ENCODE measurements at places on chromosomes 2 and 18.

DNA sequence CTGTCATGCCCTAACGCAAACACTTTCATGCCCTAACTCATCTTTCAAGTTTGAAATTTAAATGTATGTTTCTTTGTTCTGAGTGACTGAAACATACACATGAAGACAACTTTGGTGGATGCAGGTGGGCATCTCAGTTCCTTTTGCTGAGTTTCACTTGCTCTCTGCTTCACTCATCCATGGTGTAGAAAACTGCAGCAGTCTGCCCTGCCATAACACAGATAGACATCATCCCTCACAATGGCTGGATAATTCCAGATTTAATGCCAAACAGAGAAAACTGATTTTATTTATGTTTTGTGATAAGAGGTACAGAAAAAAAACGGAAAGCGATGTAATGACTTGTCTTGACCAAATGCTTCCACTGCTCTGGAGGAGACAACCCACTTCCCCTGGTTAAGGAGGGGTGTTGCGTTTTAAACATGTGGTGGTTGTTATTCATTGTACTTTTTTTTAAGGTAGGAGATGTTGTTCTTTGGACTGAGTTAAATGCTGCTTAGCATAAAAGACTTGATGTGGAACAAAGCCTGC, 70.4 kb downstream of the RHBDD1 start:
- DNase-seq: no peak

- DNase-seq: no peak
These were observed 10.5 kb upstream of the ST3GAL5 start for GRCh38 chr2:85899284-85899683.

DNA sequence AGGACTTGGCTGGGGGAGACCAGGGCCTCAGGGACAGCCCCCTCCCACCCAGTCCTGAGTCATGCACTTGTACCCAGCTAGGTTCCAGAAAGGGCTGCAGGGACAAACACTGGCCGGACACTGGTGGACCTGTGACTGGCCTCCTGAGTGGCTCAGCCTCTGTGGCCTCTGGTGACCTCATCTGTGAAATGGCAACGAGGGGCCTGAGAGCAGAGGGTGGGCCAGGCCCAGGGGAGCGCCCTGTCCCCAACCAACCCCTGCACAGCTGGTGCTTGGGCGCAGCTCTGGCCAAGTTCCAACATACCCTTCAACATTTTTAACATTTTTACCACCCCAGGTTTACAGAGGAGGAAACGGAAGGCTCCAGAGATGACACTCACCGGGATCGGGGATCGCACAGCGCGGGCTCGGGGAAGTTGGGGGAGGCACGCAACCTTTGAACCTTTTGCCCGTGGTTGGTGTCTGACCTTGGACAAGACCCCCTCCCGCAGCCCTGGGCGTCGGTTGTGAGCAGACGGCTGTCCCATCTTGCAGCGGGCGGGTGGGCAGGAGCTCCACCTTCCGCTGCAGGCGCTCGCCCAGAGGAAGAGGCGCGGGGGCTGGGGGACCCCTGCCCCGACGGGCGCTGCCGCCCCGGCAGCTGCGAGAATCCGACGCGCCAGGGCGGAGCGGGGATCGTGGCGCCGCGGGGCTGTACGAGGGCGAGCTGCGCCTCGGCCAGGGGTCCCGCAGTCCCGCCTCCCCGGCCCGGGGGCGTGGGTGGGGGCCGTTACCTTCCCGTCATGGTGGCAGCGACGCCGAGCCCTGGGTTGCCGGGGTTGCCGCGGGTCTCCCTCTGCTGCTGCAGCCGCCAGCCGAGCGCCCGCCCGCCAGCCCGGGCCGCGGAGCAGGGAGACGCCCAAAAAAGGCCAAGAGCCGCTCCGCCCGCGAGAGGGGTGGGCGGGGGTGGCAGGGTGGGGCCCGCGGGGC, 805 bp downstream of the LIMS2 start:
- peak; percentile 35 for DNase-seq

DNA sequence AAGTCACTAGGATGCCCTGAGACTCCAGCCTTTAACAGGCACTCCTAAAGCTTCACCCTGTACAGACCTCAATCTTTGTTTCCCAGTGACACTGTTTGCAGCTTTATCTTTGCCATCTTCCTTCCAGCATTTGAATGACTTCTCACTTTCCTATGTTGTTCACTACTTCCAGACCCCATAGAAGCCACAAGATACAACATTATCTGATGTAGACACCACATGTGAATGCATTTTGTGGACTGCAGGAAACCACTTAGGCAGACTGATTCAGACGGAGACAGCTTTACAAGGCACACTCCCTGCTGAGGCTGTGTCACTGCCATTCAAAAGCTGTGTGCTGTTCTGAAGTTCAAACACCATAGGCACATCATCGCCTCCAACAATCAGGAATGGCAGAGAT, 67.3 kb upstream of the SPATS2L start:
- no peak for DNase-seq

- no peak for DNase-seq
These were observed 25.3 kb downstream of the BABAM2 start for GRCh38 chr2:27915874-27916273.

DNA sequence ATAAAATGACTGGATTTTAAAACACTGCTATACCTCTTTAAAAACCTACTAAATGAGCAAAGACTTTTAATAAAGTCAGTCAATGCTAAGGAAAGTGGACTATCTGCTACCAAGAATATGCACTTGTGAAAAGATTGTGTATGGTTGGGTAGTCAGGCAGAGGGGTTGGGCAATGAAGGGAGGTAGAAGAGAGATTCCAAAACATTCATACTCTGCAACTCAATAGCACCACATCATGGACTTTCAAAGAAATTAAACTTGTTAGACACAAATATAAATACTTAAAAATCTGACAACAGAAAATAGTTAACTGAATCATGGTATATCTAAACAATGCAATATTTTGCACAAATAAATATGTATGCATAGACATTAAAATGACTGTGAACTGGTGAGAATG, 139.9 kb upstream of the MAPRE2 start:
- no peak for DNase-seq

DNA sequence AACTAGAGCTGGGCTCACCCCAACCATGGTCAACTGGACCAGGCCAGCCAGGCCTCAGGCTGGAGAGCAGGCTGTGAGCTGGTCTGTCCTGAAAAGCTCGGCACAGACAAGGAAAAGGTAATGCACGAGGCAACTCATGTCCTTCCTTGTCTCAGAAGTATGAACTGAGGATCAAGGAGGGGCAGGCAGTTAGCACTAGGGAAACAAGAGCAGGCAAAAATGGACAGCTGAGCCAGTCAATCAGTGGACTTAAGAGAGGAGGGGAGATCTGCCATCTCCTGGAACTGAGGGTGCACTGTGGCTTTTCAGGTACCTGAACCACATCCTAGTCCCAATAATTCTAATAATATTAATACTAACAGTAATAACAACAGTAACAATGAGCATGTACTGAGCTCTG, 20.6 kb upstream of the WIPF1 start:
- DNase-seq: no peak

- DNase-seq: no peak
These were observed 25.6 kb downstream of the ARHGAP28 start for GRCh38 chr18:6755107-6755506.

- DNase-seq: no peak
These were observed 31.5 kb upstream of the PGAP1 start for GRCh38 chr2:196957881-196958525.

- no peak for DNase-seq
These were observed 33.7 kb downstream of the LCT start for GRCh38 chr2:135803278-135803677.

GRCh38 chr2:45612731-45613130, 1.7 kb upstream of the SRBD1 start:
- DNase-seq: no peak

Measured in liver (tissue), 10 donors.